ENCODE measurements at places on chromosomes 12 and 14.

DNA sequence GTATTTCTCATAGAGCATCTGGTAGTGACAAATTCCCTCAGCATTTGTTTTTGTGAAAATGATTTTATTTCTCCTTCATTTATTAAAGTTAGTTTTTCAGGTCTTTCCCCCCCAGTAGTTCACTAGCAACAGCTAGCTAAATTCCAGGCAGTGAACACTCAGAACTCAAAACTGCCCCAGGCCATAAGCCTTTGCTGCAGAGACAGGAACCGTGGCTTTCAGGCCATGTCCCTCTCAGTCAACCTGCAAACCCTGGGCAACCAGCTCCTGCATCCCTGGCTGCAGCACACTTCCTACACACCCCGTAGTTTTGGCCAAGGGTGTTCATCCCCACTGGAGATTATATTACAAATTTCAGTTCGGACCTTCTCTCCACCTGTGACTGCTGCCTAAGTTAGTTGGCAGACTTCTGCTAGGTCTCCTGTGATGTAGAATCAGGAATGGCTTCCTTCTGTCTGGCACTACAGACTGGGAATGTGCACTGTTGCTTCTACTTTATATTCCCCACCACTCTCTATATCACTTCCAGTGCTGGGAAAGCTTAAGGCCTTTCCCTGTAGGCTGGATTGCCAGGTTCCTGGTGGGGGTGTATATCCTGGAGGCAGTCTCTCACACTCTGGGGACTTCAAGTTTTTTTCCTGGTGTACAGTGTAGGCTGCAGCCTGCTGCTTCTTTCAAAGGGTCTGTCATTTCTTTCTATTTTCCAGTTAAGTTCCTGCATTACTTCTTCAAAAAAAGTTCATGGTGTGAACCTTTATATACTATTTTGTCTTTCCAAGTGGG is 924.4 kb upstream of the LRFN5 start:
- DNase-seq = no peak

GRCh38 chr12:34626363-34627157 is 604.3 kb downstream of the ALG10 start:
- DNase-seq = no peak

DNA sequence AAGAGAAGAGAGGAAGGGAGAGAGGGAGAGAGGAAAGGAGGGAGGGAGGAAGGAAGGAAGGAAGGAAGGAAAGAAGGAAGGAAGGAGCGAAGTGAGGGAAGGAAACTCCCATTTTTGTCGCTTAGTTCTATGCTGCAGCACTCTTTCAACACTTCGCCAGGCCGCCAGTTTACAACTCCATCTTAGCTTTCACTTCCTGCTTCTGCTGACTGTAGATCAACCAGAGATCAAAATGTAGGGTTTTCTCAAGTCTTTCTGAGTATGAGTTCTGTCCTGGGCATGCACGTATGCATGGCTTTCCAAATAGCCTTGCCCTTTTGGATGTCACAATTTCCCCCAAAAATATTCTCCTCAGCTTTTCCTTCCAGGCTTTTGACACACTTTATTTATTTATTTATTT is 723.4 kb downstream of the TRHDE start:
- no peak for DNase-seq

GRCh38 chr12:27177706-27178105 is 66.4 kb upstream of the STK38L start:
- DNase-seq = no peak

GRCh38 chr12:100533376-100533775 is 40.1 kb upstream of the GAS2L3 start:
- DNase-seq = no peak

DNA sequence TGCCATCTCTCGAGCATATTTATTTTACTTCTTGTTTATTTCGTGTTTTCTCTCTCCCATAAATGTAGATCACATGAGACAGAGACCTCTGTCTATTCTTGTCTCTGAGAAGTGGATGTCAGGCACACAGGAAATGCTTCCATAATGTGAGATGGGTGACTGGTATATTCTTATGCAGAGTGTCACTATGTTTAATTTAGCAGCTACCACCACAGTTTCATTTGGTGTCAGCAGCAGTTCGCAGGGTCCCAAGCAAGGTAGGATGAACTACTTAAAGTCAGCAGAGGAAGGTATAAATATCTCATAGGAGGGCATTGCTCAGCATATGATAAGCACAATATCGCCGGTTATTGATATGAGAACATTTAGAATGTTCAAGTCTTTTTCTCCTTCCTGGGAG is 180.9 kb upstream of the CNTN1 start:
- DNase-seq = no peak

DNA sequence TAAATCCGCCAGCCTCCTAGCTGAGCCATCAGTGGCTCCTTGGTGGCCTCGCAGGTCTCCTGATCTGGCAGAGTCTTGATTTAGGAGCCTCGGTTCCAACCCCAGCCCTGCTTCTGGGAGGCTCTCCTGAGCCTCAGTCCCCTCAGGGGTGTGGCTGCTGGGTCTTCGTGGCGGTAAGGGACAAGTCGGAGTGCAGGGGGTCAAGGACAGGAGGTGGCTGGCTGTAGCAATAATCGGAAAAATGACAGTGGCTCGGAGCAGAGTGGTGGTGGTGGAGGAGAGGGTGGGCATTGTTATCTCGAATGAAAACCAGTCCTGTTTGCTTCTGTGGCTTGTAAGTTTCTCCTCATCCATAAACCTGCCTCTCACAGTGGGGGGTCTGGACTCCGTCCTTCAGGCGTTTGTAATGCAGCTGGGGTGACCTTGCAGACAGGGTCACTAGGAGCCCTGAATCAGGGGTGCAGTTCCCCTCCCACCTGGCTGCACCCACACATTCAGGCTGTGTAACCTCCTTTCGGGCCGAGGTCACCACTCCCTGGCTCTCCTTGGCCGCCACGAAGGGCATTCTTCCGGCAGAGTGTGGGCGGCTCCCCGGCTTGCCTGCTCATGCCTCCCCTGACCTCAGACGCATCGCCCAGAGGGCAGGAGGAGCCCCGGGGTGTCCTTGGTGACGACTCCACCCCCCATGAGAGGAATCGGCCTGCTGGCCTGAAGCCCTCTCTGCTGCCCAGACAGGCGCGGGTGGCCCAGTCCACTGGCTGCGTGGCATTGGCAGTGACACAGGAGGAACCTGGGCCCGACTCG is 8.1 kb downstream of the BCL7A start:
- DNase-seq = no peak

DNA sequence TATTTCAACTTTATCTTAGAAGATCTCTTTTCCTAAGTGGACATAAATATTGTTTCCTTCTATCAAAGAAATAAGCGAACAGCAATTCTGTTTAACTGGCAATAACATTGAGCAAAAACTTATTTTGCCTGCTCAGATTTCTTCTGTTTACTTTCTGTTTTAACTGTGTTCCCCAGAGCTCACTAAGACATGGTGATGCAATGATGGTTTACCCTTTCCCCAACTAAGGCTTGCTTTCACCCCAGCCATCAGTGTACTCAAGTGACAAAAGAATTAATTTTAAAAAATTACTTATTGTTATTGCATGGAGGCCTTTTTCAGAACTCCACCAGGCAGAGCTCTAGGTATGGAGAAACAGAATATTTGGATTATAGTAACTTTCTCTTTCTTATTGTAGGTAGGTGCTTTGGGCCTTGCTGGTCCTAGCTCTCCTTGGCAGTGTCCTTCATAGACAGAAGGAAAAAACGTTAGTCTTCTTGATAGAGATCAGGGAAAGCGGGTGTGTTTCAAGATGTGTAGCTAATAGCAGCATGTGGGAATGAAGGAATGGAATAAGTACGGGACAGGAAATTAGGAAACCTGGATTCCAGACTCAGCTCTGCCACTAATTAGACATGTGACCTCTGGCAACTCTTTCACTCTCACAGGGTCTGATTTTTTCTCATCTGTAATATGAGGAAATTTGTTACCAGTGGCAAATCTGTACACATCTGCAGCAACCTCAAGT is 14.6 kb upstream of the DDHD1 start:
- DNase-seq = no peak

DNA sequence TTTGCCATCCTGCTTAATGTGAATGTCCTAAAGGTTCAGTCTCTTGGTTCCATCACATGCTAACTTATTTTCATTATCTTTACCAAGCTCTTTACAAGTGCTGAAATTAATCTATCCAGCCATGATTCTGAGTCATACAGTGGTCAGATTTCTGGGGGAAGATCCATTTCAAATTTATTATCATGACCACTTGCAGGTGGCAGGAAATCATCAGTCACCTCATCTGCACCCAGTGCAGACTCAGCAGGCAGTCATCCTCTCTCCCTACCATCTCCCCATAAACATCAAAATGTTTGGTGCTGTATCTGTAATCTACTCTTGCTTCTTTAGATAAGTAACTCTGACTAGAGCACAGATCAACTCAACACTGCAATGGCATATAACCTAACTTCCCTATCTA is 23.5 kb downstream of the ATG14 start:
- no peak for DNase-seq

- no peak for DNase-seq
These were observed 14.2 kb upstream of the RIOX1 start for GRCh38 chr14:73476451-73476931.

- no peak for DNase-seq
These were observed 184.5 kb upstream of the DAAM1 start for GRCh38 chr14:59004012-59004411.

- no peak for DNase-seq
These were observed 1084.8 kb upstream of the ATXN7L3B start for GRCh38 chr12:73452672-73453469.

GRCh38 chr12:128724468-128725046 is 99.2 kb downstream of the SLC15A4 start:
- DNase-seq = no peak

DNA sequence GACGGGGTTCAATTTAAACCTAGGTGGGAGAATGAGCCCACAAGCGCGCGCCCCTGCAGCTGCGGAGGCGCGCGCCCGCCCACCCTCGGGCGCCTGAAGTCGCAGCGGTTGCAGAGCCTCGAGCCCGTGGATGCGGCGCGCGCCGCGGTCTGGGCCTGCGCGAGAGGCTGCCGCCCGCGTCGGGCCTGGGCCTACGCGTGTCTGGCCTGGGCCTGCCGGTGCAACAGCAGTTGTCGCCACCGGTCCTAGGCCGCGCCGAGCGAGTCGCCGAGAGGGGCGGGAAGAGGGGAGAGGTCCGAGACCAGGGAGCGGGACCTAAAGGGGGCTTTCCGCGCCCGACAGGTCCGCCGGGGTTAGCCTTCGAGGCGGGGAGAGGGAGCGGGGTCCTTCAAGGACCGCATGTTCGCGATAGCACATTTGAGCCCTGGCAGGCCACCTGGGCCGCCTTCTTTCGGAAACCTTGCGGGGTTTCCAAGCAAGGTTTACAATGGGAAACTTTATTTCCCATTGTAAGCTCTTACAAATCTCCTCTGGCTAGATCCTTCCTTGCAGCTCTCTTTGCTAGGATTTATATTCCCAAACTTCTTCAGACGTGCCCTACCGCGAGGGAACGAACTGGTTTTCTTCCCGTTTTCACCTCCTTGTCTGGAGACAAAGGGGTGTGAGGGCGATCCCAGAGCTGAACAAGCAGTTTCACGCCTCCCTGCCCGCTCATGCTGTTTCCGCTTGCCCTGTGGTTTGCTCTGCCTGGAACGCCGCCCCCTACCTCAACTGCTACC is 6.8 kb downstream of the SIX6 start:
- DNase-seq = no peak

- DNase-seq = no peak
These were observed at the start of gene C14orf119 for GRCh38 chr14:23095196-23096108. C14orf119 (plus strand) TSS chr14:23095505; CDS start chr14:23097659, 2,154 bp downstream.

DNA sequence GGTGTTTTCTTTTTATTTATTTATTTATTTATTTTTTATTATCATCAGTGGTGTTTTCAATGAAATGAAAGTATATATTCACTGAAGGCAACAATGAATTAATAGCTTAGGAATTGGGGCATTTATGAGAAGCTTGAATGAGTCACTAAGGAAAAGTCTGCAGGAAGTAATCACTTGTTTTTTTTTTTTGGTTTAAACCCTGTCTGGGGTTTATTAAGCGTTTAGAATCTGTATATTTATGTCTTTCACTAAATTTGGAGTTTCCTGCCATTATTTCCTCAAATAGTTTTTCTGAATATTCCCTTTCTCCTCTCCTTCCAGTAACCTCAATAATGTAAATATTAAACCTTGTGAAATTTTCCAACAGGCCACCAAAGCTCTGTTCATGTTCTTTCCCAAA is 85.5 kb downstream of the TESC start:
- DNase-seq = no peak

- no peak for DNase-seq
These were observed 226.7 kb downstream of the NPAS3 start for GRCh38 chr14:33165144-33165925.

DNA sequence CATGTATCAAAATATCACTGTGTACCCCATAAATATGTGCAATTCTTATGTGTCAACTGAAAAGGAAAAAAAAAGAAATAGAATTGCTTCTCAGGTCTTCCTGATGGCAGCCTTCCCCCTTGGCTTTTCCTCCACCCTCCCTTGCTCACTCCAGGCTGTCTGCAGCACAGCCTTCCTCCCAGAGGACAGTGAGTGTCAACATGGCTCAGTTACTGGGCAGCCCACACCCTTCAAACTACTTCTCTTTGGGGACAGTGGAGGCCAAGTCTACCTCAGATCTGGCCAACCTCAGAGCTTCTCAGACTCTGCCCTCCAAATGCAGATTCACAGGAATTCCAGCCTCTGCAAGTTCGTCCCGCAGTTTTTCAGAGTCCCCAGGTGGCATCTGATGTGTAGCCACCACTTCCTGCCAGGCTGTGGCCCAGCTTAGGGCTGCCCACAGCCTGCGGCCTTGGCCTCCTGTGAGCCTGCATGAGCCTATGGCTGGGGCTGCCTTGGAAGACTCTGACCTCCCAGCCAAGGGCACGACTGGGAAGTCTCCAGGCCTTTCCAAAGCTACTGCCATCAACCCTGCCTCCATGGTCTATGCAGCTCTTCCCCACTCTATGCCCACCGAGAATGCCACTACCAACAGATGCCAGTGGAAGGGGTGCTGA is 148.0 kb upstream of the PWP1 start:
- DNase-seq = no peak

GRCh38 chr14:92385561-92385960 is 62.6 kb downstream of the SLC24A4 start:
- no peak for DNase-seq

GRCh38 chr12:89481213-89481914 is 43.2 kb downstream of the GALNT4 start:
- DNase-seq = no peak

DNA sequence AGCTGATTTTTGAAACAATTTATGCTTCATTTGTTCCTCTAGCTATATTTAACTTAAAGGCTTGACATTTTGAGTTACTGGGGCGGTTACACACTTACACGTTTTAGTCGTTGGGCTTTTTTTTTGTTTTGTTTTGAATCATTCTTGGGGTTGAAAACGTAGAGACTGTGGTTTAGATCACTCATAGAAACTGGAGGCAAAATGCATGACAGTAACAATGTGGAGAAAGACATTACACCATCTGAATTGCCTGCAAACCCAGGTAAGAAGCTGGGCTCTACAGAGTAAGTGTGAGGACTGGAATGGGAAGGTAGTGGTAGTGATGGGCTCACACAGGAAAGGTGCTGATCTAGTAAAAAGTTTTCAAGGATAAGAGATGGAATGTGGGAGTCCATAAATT is at the start of gene CLEC2D:
CLEC2D (plus strand) TSS at position 180 of the 400 bp plus-strand sequence; CDS start at position 202, 22 bp downstream.
- DNase-seq = no peak

DNA sequence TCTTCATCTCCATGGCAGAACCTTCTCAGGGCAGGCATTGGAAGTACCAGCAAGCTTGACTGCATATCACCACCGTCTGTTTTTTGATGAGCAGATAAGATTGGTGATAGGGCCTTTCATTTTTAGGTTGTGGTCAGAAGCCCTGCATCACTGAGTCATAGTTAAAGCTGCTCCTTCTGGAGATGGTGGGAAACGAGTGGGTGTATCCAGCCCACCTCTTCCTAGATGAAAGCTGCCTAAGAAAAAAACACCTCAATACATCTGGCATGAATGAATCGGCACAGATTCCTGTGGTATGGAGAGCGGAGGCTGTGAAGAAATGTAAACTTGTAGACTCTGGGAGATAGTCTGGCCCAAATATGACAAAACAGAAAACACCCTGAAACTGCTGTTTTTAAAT is 248.7 kb upstream of the EGLN3 start:
- DNase-seq = no peak
